ENCODE measurements at places on chromosomes 16 and 17.

GRCh38 chr17:55601874-55602364, 90.7 kb upstream of the SMIM36 start:
- no peak for DNase-seq

- DNase-seq: no peak
Observed at GRCh38 chr17:72236980-72237633, 116.3 kb downstream of the SOX9 start.

DNA sequence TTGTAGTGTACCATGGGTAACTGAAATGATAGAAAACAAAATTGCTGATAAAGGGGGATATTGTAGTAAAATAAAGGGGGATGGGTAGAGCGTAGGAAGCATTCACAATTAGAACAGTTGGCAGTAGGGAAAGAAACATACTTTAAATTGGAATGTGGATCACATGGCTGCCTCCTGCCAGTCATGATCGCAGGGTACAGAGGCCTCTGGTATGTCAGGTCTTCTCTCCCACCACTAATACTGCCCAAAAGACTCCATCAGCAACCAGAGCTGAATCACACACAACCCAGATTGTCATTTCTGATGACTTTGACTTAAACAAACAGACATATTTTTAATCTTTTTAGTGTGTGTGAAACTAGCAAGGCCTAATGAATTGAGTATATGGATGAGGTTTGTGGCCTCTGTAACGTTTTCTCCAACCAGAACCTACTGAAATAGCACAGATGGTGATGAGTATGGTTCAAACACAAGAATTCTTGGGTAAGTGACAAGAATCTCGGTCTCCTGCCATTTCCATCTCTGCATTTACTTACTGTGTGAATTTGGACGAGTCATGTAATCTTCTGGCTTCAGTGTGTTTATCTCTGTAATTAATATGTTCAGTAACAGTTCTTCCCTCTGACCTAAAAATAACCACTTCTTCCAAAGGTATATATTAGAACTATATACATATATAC, 112.6 kb downstream of the USP22 start:
- DNase-seq: no peak

DNA sequence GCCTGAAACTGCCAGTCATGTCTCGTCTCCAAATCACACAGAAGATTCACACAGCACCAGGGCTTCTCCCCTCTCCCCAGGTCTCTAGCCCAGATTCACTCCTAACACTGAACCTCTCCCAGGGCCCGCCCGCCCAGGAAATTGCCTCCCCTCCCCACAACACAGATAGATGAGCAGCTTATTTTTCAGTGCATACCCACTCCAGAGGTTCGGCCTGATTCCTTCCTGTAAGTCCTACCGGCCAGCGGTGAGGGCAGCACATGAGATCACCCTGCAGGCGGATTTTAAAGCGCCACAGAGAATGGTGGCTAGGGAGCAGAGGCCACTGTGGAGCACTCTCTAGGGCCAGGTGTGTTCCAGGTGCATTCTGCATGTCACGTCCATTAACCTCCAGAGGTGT, 301.8 kb downstream of the IRF8 start:
- no peak for DNase-seq

GRCh38 chr16:4273858-4274311, 1.1 kb upstream of the TFAP4 start:
- DNase-seq: no peak

- no peak for DNase-seq
Observed at GRCh38 chr16:21179126-21179982, 20.9 kb downstream of the LDAF1 start.

DNA sequence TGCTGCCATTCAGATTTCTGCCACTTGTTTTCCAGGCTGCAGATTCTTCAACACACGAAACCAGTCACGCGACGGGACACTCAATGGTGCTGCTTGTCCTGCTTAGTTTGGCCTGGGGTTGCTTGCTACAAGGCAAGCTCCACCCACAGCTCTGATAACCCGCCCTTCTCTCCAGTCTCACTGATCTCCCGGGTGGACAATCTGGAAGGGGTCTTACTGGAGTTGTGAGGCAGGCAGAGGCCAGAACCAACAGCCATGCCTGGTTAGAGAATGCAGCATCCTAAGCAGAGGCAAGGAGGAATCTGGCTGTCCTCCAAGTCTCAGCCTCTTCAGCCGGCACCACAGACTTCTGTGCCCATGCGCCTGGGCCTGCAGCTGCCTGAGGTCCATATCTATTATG, 119.1 kb downstream of the KCNJ12 start:
- no peak for DNase-seq

DNA sequence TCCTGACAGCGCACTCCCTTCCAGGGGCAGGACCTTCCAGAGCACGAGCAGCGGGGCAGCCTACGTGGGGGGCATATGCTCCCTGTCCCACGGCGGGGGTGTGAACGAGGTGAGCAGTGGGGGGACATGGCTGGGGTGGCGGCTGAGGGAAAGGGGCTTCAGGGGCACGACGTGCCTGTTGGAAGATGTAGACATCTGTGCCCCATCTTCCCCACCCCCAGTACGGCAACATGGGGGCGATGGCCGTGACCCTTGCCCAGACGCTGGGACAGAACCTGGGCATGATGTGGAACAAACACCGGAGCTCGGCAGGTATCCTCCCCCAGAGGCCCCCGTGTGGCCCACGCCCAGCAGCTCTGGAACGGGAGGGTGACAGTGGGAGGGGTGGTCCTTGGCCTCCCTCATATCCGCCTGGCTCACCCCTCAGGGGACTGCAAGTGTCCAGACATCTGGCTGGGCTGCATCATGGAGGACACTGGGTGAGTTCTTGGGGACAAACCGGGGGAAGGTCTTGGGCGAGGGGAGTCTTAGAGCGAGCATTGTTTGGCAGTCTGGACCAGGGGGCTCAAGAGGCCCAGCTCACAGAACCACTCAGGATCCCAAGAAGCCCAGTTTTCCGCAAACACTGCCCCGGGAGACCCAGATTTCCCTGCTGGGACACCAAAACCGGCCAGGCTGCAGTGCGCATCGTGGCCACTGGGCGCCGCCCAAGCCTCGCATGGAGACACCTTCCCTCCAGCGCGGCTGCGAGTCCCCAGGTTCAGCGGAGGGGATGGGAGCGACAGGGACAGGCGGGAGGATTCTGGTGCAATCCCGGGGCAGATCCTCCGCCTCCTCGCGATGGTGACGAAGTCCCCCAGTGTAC, 15.7 kb downstream of the ADAM11 start:
- peak; percentile 72 for DNase-seq

DNA sequence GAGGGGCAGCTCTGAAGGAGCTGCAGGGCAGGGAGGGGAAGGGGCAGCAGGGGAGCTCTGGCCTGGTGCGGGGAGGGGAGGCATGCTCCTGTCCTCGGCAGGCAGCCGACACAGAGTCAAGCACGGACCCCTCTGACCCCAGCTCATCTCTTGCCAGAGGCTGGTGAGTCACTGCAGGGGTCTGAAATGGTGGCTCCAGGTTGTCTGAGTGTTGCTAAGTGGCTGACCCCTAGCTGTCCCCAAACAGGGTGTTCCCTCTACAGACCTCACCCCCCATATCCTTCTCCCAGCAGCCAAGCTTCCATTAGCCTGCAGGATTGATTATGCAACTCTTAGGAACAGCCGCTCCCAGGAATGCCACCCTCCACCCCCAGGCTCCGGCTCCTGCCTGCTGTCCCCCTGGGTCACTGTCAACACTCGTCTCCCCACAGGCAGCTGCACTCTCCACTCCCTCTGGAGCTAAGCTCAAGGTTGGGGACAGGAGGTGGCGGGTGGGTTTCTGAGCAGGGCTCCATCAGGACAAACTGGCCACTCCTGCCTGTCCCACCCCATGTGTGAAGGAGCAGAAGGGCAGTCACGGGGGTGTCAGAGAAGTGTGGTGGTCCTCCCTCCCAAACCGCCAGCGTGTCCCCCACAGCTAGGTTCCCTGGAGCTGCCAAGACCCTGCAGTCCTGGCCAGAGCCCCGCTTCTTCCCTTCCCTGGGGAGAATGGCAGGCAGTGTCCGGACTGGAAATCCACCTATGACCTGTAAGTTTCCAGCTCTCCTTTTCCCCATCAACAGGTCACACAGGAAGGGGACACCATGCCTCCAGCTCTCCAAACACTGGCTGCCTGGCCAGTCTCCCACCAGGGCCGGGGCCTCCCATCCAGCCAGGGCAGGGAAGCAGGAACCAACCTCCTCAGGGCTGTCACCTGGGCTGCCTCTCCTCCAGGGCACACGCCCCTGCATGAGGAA, 1.0 kb downstream of the MYLK3 start:
- DNase-seq: no peak

DNA sequence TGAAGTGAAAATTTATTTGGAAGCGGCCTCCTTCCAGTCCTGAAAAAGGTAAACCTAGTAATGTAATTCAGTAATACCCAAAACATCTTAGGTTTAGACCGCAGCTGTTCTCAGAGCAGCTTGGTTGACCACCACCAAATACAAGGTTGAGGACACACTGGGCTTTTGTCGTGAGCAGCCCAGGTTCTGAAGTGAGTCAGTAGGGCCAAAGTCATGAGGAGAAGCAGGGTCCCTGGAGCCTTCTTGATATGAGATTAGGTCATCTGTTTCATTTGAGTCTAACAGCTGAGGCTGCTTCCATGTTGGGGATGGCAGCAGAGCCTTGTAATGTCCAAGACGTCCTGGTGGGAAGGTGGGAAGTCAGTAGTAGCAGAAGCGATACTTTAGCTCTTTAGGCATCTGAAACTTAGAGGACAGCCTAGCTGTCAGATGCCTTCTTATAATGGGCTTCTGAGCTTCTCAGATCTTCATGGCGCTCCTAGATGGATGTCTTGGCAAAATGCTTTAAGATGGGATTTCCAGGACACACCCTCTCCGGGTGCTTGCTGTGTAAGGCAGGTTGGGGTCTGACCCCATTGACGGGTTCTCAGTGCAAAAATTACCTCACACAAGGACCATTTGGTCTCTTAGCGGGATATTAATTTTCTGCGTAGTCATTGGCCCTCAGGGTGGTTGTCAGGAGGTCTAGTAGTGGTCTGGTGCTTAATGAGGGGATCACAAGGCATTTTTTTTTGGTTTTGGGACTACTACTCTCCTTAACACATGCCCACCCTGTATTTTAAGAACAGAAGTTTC, 2.4 kb downstream of the ALKBH5 start:
- DNase-seq: no peak

DNA sequence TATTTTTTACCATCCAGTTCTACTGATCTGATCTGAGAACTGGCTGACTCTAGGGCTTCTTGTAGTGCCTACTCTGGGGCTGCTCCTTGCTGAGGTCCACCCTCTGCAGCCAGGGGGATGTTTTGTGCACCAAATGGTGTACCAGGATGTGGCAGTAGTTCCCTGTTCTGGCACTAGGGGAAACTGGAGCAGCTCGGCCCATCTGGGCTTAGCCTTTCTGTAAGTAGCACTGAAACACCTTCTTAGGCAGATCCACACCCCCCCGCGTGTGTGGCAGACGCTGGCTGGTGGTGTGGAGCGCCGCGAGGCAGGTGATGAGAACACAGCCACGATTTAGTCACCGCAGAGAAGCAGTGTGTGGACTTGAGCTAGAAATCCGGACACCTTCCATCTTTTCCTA, 17.0 kb downstream of the DUSP14 start:
- DNase-seq: peak; percentile 66

DNA sequence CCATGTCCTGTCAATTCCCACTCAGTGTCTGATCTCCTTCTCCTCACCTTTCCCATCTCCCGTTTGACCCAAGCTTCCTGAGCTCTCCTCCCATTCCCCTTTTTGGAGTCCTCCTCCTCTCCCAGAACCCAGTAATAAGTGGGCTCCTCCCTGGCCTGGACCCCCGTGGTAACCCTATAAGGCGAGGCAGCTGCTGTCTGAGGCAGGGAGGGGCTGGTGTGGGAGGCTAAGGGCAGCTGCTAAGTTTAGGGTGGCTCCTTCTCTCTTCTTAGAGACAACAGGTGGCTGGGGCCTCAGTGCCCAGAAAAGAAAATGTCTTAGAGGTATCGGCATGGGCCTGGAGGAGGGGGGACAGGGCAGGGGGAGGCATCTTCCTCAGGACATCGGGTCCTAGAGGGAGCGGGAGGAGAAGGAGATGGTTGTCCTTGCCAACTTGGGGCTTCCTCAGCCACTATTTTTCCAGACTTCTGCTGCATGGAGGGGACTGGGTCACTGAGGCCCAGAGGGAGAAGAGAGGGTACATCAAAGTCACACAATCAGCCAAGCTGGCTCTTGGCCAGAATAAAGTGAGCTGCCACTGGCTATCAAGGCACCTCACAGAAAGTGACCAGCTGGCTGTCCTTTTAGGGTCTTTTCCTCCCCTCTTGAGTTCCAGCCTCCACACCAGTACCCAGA, 1.9 kb upstream of the TBC1D10B start:
- no peak for DNase-seq

GRCh38 chr17:81418710-81419318, 23.6 kb downstream of the BAHCC1 start:
- DNase-seq: no peak

GRCh38 chr16:69311533-69312387, 610 bp downstream of the VPS4A start:
- DNase-seq: no peak

- no peak for DNase-seq
Observed at GRCh38 chr17:42025936-42026335, 6.0 kb downstream of the NKIRAS2 start.

DNA sequence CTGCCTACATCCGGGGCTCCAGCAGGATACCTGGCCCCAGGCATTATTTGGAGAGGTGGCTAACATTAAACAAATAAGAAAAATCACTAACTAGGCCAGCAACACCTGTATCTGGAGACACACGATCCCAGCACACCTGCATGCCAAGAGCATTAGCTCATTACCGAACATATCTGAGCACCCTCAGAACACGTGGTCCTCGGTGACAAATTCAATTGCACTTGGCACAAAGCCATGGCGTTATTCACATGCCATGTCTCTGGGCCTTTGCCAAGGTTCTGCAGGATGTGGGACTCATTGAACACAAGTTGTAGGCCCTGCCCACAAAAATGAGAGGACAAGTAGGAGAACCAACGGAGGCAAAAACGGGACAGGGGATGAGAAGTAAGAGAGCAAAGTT, 552.3 kb downstream of the TOX3 start:
- no peak for DNase-seq

GRCh38 chr17:38709864-38710603, 5.0 kb downstream of the MLLT6 start:
- DNase-seq: no peak

GRCh38 chr16:1899641-1900451, 18.4 kb downstream of the HS3ST6 start:
- no peak for DNase-seq

DNA sequence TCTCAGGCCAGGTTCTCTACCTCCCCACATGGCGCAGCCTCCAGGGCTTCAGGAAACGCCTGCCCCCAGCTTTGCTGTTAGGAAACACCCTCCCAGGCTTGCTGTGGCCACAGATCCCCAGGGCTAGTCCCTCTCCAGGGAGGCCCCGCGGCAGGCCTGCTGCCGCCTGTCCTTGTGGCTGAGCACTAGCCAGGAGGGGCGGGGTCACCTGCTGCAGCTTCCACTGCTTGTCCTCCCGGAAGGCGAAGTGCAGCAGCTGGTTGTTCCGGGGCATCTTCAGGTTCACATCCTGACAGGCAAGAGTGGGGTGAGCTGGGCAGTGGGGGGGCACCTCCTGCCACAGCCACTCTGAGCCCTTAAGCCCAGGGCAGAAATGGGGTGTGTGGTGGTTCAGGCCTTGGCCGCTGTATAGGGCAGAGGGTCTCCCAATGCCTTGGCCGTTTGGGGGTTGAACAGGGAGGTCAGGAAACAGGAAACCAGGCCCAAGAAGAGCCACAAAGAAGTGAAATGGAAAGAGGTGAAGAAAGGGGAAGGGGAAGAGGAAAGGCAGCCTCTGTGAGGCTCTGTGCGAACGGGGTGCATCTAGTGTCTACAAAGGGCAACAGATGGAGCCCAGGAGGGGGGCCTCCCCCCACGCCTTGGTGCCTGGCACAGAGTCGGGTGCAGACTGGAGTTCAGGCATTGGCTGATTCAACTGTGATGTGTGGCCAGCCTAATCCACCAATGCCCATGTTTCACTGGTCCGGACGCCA, 2.0 kb downstream of the ROGDI start:
- peak; percentile 41 for DNase-seq

- no peak for DNase-seq
Observed at GRCh38 chr17:66025551-66025950, 166.4 kb downstream of the CEP112 start.
